ENCODE measurements at places on chromosomes 11 and 22. TPM values are rescaled to one million over a fixed set of nuclear protein-coding genes. Genes with fewer than 3 reads are reported as not detected.

ZNF214 gene
- 1.8 TPM for polyA plus RNA-seq

GRCh38 chr11:45400591-45400990, 114.5 kb upstream of the SYT13 start:
- peak; percentile 32 for DNase-seq

KDM4D gene
- 0.97 TPM for polyA plus RNA-seq

SLC22A8 gene
- not detected for polyA plus RNA-seq

DNA sequence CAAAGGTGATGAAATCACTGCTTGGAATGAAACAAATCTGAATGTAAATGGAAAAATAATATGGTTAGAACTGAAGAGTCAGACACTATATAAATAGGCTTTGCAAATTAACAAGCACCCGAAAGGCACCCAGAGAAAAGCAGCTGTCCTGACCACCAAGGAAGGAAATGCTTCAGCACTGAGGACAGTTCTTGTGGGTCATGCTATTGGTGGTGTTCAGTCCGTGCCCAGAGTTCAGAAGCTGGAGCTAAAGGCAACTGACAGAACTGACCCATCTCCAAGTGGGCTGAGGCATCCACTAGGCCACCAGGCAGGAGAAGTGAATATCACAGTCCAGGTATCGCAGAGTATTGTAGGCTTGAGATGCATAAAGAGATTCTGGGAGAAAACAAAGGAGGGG, 208.9 kb downstream of the OPCML start:
- DNase-seq: no peak

Data from BJ (cell line).